Aortic smooth muscle cell (primary cell): ENCODE measurements at places on chromosomes 2 and 18. TPM values are rescaled to one million over a fixed set of nuclear protein-coding genes. Genes with fewer than 3 reads are reported as not detected.

The ANO7 gene
- total RNA-seq, result 0.25 and 0.40 TPM in 2 replicates

The ABHD1 gene
- 0.40 TPM in 1 of 2 replicates, not detected in the other for total RNA-seq

The CD207 gene
- not detected in 2 replicates for total RNA-seq

The MAP3K19 gene
- total RNA-seq, result not detected in 2 replicates

The TIA1 gene
- total RNA-seq, result 93.3 and 123 TPM in 2 replicates

The KIAA2012 gene
- total RNA-seq, result under 0.01 TPM in 1 of 2 replicates, not detected in the other

The TMEM87B gene
- 17.8 and 25.9 TPM in 2 replicates for total RNA-seq

The C2orf81 gene
- total RNA-seq, result 0.87 and 1.1 TPM in 2 replicates

The SCN3A gene
- total RNA-seq, result 0.13 and 0.62 TPM in 2 replicates

The GPR75 gene
- 0.79 and 0.99 TPM in 2 replicates for total RNA-seq

The IL36G gene
- total RNA-seq, result not detected in 2 replicates

The ALLC gene
- not detected in 2 replicates for total RNA-seq

The ANKRD44 gene
- total RNA-seq, result 15.2 and 23.8 TPM in 2 replicates

The GKN1 gene
- not detected in 2 replicates for total RNA-seq

The PLEKHH2 gene
- 1.9 and 5.7 TPM in 2 replicates for total RNA-seq

The AMER3 gene
- not detected in 2 replicates for total RNA-seq

The EGR4 gene
- total RNA-seq, result not detected in 2 replicates

The METTL5 gene
- 48.6 and 60.9 TPM in 2 replicates for total RNA-seq

The FAM124B gene
- total RNA-seq, result 2.1 and 3.6 TPM in 2 replicates

The KCNK3 gene
- 3.7 and 8.2 TPM in 2 replicates for total RNA-seq

The REG1B gene
- not detected in 2 replicates for total RNA-seq

The GALR1 gene
- not detected in 2 replicates for total RNA-seq

The VWC2L gene
- total RNA-seq, result under 0.01 TPM in 1 of 2 replicates, not detected in the other

The D2HGDH gene
- total RNA-seq, result 11.1 and 11.3 TPM in 2 replicates

The STARD6 gene
- 0.44 and 0.53 TPM in 2 replicates for total RNA-seq

The SPAG16 gene
- total RNA-seq, result 27.4 and 27.6 TPM in 2 replicates

The STAMBP gene
- 23.8 and 24.4 TPM in 2 replicates for total RNA-seq

The CAPN13 gene
- total RNA-seq, result not detected in 2 replicates

The BOK gene
- total RNA-seq, result 4.0 and 4.9 TPM in 2 replicates

The CDH2 gene
- total RNA-seq, result 34.0 and 57.3 TPM in 2 replicates

The MSTN gene
- under 0.01 and 0.12 TPM in 2 replicates for total RNA-seq
